Germinal center (tissue), 1 donor: ENCODE measurements at places on chromosomes 7 and 10.

DNA sequence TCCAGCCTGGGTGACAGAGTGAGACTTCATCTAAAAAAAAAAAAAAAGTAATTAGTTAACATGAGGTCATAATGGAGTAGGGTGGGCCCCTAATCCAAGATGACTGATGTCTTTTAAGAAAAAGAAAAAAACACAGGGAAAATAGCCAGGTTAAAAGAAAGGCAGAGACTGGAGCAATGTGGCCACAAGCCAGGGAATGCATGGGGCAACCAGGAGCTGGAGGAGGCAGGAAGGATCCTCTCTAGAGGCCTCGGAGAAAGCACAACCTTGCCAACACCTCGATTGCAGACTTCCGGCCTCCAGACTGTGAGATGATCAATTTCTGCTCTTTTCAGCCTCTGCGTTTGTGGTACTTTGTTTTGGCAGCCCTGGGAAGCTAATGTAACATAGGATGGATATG is 121.5 kb downstream of the ITIH5 start:
- DNase-seq: no peak

GRCh38 chr7:129646369-129647021 is 35.0 kb downstream of the NRF1 start:
- no peak for DNase-seq

DNA sequence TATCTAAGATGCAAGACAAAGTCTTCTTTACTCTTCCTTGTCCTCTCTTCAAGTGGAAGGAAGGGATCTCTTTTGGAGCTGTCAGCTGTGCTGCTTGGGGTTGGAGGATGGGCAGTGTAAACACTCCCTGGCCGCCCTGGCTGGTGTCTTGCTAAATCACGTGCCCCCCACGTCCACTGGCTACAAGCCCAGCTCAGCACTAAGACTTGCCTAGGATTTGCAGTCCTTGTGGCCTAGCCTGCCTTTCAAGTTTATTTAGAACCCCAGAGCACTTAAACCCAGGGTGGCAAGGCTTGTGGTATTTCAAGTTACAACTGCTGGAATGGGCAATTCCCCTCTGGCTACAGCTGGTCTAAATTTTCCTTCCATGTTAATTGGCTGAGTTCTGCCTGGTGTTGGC is 272.4 kb upstream of the MYO3A start:
- no peak for DNase-seq

- DNase-seq: no peak
Observed at GRCh38 chr7:40541336-40541735, 406.5 kb downstream of the SUGCT start.

DNA sequence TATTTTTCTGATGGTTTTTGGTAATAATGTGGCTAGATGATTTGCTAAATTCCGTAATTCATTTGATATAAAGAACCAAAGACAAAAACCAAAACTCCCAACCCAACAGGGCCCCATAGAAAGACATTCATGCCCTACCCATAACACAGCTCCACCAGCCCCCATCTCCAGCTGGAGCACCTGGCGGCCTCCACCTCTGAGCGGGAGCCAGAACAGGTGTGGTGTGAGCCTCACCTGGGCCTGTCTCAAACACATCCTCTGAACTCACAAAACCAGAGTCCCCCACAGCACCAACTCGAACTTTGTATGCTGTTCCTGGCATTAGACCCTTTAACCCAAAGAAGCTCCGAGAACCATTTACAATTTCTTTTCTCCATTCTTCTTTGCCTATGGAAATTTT is 36.5 kb upstream of the LAMB4 start:
- no peak for DNase-seq
